Fibroblast of lung (primary cell): ENCODE measurements at places on chromosomes 11 and 22. TPM values are rescaled to one million over a fixed set of nuclear protein-coding genes. Genes with fewer than 3 reads are reported as not detected.
A peak's percentile ranks its signal among the peaks of the same experiment; 100 is the strongest.

DNA sequence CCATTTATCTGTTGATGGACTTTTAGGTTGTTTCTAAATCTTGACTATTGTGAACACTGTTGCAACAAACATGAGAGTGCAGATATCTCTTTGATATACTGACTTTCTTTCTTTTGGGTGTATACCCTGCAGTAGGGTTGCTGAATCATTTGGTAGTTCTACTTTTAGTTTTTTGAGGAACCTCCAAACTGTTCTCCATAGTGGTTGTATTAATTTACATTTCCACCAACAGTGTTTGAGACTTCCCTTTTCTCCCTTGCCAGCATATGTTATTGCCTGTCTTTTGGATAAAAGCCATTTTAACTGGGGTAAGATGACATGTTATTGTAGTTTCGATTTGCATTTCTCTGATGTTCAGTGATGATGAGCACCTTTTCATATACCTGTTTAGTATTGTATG is 330.0 kb downstream of the DDX10 start:
- H3K36me3 ChIP-seq = no peaks in the 10 kb centered on the region
- H3K4me3 ChIP-seq = no peak overlapping the region
- DNase-seq = no peak

DNA sequence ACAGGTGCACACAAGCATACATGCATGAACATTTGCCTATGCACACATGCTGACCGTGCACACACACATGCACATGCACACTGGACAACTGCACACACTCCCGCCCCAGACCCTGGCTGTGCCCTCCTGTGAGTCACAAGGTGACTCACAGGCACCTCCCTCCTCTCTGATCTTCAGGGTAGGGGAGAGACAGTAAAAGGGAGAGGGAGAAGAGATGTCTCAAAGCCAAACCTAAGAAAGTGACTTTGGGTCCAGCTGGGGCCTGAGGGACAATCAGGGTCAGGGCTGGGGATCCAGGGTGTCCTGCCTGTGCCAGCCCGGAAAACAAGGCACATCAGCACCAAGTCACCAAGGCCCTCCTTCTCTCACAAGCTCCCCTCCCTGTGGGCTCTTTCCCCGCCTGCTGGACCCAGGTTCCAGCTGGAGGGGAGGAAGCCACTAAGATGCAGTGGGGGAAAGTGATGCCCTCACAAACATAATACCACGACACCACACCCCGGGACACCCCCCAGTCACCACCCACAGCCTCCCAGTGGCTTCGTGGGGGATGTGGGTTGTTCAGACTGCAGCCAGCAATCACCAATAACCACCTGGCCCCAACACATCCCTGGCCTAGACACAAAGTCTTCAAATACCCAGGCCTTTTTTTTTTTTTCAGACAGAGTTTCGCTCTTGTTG is 39.3 kb downstream of the PDGFB start:
- H3K36me3 ChIP-seq = no peaks in the 10 kb centered on the region
- peak; percentile 67 for DNase-seq
- H3K4me1 ChIP-seq = peaks cover 4% of the 10 kb centered on the region

DNA sequence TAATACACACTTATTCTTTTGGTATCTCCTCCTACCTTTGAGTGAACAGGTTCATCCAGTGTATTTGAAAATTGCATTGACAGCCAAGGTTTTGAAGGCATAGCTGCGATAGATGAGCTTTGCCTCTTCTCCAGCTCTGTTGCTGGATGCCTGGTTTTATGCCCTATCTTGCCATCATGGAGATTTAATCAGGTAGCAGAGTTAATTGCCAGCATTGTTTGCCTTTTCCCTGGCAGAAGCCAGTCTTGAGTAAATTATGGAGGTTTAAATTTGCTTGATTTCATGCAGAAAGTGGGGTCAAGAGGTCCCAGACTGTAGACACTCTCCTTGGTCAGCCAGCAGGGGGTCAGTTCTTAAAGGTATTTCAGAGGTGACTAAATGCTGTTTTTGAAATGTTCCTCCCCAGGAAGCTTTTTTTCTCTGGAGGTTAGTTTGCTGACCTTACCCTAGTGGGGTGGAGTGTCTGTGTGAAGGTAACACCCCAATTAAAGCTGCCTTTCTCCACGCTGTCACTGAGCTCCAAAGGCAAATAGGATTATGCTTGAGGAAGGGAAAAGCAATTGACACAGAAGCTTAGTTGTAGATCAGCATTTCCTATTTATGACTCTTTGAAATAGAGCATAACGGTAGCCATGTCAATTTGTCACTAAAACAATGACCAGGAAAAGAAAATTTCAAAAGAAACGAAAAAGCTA is 96.0 kb downstream of the EXT2 start:
- H3K4me1 ChIP-seq = no peaks in the 10 kb centered on the region
- H3K4me3 ChIP-seq = no peak overlapping the region
- H3K27ac ChIP-seq = no peak overlapping the region

GRCh38 chr22:27270818-27271510 is 530.6 kb downstream of the MN1 start:
- no peaks in the 10 kb centered on the region for H3K36me3 ChIP-seq
- H3K27ac ChIP-seq = no peak overlapping the region
- H3K4me3 ChIP-seq = no peak overlapping the region
- H3K4me1 ChIP-seq = no peaks in the 10 kb centered on the region
- peaks cover 8% of the 10 kb centered on the region for H3K27me3 ChIP-seq

DNA sequence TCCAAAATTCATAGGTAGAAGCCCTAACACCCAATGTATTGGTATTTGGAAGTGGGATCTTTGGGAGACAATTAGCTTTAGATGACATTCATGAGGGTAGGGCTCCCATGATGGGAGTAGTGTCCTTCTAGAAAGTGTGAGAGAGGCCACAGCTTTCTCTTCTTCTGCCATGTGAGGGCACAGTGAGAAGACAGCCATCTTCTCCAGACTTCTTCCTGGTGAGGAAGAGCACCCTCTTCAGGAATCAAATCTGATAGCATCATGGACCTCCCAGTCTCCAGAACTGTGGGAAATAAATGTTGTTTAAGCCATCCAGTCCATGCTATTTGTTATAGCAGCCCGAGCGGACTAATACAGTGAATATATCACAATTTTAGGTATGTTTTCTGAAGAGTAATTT is 96.9 kb downstream of the CNTN5 start:
- DNase-seq = no peak
- H3K36me3 ChIP-seq = no peaks in the 10 kb centered on the region
- H3K27ac ChIP-seq = no peak overlapping the region

DNA sequence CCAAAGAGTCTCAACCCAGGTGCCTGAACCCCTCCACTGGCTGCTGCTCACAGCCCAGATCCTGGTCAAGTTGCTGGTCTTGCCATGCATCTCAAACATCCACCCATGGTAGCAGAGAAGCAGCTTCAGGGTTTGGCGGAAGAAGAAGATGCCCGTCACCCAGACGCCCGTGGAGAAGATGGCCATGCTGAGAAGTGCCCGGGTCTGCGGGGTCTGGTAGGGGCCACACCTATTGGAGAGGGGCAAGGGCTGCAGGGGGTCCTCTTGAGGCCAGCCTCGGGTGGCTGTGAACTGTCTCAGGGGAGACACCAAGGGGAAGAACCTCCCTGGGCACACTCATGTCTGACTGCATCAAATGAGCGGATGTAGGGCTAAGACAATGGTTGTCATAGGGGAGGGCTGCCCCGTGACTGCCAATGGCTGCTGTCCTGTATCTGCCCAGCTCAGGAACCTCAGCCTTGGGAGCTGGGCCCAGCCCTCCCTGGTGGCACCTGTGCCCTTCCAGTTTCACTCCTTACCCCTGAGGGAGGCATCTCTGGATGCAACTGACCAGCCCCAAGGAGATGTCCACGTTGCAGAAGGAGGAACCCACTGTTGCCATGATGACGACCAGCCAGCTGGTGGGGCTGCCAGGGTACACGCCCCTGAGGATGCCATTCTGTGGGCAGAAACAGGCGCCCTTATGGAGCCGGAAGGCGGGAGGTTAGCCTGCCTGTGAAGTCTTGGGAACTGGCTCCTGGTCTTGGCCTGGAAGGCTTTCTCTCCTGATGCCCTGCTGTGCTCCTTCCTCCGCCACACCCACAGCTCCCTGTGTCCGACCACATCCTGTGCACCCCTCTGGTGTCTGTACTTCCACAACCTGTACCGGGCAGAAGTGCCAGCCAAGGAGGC is 1.2 kb downstream of the CPT1B start:
- no peak for DNase-seq
- H3K4me1 ChIP-seq = peaks cover 8% of the 10 kb centered on the region
- no peak overlapping the region for H3K4me3 ChIP-seq
- H3K27me3 ChIP-seq = no peaks in the 10 kb centered on the region

DNA sequence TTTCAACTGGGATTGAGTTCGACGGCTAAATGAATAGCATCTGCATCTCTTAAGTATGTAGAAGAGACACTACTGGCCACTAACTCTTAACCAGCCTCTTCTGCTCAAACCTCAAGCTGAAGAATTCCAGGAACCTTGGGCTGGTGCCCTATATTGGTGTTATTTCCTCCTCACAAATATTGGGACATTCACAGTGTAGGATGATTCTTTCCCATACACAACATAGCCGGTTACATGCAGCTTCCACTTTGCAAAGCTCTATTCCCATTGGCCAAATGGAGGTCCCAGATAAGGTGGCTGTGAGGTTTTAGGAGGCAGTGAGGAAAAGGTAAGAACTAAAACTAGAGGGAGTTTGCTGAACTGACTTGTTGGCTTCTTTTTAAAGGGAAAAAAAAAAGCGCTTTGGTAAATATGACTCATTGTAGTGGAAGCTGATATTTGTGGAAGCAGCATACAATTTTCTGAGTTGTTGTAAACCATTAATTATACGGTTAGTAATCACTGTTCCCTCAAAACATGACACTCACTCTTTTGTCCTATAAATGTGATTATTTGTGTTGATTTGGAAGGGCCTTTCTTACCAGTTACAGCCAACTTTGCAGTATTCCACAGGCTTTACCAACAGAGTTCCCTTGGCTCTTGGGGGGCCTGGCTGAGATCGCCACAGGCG is 17.6 kb downstream of the C22orf31 start:
- peaks cover 2% of the 10 kb centered on the region for H3K36me3 ChIP-seq
- DNase-seq = peak; percentile 81
- H3K27me3 ChIP-seq = no peaks in the 10 kb centered on the region
- H3K4me3 ChIP-seq = no peak overlapping the region
- peaks cover 9% of the 10 kb centered on the region for H3K4me1 ChIP-seq
- H3K27ac ChIP-seq = peak overlapping the region; percentile 81

Gene SLC22A9
- not detected in 2 replicates for total RNA-seq

Gene SPI1
- not detected in 2 replicates for total RNA-seq

DNA sequence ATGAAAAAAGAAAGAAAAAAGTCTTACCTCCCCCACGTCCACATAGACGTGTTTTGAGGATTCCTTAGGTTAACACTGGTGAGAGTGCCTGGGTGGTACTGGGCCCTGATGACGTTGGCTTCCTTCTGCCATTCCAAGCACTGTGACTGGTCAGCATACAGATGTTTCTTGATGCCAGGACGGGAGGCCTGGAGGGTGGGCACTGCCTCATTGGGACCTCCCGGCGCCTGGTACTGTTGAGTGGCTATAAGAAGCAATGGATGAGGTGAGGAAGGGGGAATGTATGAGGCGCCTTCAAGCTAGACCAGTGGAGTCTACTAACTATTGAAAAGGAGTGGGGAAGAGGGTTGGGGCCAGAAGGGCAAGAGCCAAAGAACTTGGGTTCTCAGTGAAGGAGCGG is 45.3 kb downstream of the MICAL2 start:
- peaks cover 39% of the 10 kb centered on the region for H3K4me1 ChIP-seq
- H3K27ac ChIP-seq = peak overlapping the region; percentile 88
- no peak overlapping the region for H3K4me3 ChIP-seq
- no peaks in the 10 kb centered on the region for H3K27me3 ChIP-seq
